ENCODE measurements at places on chromosomes 2 and 18.

DNA sequence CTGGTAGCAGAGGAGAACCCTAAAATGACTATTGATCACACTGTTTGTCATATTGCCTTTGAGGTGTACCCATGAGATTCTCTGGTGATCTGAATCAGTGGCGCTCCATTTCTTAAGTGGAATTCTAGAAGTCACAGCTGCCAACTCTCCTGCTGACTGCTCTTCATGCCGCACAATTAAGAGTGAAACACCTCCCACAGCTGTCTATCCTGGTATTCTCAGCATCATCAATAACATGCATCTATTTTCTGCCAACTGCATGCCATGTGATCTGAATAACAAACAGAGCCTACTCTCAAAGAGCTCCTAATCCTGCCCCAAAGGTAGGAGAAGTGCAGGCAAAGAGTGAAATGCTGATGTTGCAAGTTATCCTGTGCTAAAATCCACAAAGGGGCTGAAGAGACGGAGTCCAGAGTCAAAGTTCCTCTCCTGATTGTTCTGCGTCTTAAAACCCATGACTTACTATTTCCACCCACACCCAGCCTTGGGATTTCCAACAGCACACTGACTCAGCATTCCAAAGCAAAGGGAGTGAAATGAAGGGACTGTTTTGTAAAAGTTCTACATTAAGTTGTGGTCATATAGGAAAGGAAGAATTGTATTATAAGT, 13.7 kb upstream of the DAPL1 start:
- DNase-seq = no peak

- DNase-seq = no peak
Measured at GRCh38 chr2:242098445-242099128, 229.1 kb downstream of the RTP5 start.

GRCh38 chr2:43832457-43832856, 6.2 kb downstream of the ABCG5 start:
- no peak for DNase-seq

DNA sequence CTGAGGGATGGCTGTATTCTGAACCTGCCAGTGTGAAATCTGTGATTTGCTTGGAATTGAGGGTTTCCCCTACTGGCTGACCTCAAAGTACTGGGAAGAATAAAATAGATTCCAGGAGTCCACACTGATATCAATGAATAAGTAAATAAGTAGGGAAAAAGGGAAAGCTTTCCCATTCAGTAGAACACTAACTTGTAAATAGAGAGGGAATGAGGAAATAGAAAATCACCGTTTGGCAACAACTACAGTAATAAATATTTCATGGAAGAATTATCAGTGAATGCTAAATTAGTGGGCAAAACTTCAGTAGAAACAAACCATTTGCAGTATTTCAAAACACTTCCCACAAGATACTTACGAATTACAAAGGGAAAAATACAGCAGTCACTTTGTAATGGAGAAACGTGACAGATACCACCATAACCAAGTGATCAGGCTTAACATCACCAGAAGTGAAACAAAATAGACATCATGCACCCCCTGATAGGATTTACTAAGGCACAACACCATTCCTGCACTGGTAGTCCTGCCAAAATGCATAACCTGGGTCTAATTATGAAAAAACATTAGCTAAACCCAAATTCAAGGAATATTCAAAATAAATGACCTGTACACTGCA, 88.5 kb downstream of the ICA1L start:
- DNase-seq = no peak

DNA sequence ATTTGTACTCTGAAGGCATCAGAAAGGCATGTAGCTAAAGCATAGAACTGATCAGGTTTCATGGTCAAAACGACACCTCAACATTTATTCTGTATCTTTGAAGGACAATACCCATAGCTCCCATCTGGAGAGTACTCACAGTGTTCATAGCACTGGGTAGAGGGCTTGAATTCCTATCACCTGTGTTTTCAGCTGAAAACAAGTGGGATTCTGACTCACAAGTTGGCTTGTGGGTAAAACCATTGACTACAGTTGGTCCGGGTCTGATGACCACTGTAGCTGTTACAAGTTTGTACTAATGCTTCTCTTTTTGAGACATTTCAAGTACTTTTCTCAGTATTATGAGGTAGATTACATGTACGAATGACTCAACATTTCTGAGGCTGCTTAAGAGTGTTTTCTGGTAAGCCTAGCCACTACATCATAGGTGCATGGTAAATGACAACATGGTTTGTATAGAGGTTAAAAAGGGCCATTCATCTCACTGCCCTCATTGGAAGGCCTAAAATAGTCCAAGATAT, 68.6 kb upstream of the PELI1 start:
- no peak for DNase-seq

GRCh38 chr2:10532638-10533101, 84.5 kb upstream of the ODC1 start:
- no peak for DNase-seq

DNA sequence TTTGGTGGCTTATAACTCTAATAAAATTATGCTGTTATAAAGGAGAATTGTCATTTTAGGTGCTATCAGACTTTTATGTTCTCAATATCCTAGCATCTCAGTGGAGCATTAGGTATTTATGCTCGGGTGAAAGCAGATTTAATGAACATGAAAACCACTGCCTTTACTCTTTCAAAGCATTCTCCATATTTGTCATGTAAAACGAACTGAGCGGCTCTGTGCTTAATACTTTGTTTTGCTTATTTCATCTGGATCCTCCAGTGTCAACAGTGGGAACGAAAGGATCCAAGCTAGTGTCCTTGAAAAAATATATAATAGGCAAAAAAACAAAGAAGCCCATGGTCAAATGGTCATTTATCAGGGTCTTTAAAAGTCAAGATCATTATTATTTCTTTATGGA, 53.5 kb downstream of the THSD7B start:
- no peak for DNase-seq

DNA sequence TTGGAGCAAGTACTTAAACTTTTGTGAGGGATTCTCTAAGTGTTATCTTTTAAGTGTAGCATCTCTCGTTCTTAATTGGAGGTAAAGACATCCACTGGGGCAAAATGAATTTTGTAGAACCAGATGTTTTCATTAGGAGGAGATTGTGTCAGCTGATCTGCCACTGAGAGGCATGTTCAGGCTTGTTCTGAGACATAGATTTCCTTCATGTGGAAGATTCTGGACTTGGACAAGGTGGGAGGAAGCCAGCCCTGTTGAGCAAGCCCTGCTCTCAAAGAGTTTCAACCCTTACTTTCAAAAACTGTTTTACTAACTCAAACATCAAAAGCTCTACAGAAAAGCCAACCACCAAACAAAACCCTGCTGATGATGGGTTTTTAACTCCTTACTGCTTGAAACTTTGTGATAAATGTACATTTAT, 6.5 kb downstream of the MAP4K4 start:
- no peak for DNase-seq

- DNase-seq = no peak
Measured at GRCh38 chr2:69095305-69095704, 82.3 kb downstream of the ANTXR1 start.

- no peak for DNase-seq
Measured at GRCh38 chr2:28624436-28624792, 127.2 kb upstream of the PPP1CB start.

GRCh38 chr2:144520756-144521487, 1.0 kb upstream of the ZEB2 start:
- DNase-seq = no peak

DNA sequence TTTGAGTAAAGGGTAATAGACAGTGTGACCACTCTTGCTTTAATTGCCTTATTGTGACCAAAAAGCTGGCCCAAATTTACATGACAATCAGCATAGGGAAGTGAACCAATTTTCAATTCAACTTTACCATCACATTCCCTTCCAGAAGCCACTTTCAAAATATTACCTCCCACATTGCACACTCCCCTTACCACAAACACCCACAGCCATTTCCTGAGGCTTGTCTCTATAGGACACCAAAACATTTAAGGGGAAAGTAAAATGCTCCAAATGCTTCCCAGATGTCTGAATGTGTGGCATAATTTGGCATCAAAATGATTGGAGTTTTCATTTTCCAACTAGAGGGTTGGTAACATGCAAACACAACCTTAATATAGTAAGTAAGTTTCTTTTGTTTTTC, 616.1 kb downstream of the SLC4A3 start:
- DNase-seq = no peak

- DNase-seq = no peak
Measured at GRCh38 chr2:38113051-38113450, 37.1 kb upstream of the CYP1B1 start.

DNA sequence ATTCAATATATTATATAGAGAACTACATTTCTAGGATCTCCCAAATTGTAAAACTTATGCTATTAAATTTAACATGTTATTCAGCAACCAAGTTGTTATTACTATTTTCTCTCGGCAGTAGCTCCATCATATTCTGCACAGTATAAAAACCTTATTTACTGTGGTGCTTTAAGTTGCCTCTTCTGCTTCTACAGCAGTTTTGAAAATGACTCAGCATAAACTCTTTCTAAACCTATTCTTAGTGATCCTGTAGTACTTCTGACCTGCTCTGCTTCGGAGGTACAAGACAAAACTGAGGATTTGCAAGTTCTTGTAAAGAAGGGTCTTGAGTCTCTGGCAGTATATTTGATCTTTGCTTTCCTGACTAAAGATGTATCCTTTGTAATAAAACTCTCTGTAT, 567.2 kb downstream of the TMX3 start:
- no peak for DNase-seq

- DNase-seq = no peak
Measured at GRCh38 chr2:230956827-230957755, 32.0 kb upstream of the GPR55 start.

- no peak for DNase-seq
Measured at GRCh38 chr2:49260979-49261538, 106.7 kb upstream of the FSHR start.

DNA sequence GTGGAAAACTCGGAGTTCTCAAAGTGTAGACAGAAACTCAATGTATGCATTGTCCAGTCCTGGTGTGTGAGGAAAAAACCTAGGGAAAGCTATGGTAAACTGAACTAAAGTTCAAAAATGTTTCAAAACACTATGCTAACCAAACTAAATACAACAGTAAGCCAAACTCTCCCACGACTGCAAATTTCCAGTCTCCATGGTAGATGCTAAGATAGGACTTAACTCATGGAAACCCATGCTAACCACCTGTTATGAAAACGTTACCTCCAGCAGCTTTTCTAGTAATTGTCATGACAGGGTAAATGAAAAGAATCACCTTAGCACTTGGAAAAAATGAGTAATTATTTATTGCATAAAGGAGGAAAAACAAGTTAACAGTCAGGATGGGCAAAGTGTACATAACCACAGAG, 135.7 kb upstream of the EPC2 start:
- no peak for DNase-seq

All from NCI-H1694 (cell line).